ENCODE measurements at places on chromosomes 7 and 10.

DNA sequence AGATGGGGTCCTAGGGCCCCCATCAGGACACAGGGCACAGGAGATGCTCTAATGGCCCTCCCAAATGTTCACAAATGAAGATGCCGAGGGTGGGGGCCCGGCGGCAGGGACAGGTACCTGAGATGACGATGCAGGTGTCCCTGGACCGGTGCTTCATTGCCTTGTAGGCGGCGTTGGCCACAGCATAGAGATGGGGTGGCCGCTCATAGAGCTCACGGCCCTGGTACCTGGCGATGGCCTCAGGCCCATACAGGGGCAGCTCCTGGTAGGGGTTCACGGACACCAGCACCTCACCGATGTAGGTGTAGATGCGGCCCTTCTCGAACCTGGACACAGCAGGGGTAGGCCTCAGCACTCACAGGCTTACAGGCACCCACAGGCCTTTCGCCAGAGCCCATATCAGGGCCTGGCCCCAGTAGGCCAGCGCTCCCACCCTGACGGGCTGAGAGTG lies 2.0 kb downstream of the MYO1G start:
- no peak for DNase-seq

GRCh38 chr10:95217476-95217875 lies 23.4 kb downstream of the ACSM6 start:
- no peak for DNase-seq

- DNase-seq: no peak
Measured at GRCh38 chr7:6402041-6402440, 45.7 kb downstream of the DAGLB start.

GRCh38 chr10:76869931-76870330 lies 767.7 kb downstream of the KCNMA1 start:
- no peak for DNase-seq

GRCh38 chr7:227926-228325 lies 35.6 kb downstream of the FAM20C start:
- no peak for DNase-seq

- DNase-seq: no peak
Measured at GRCh38 chr7:150397346-150398107, 18.4 kb downstream of the ZNF775 start.

DNA sequence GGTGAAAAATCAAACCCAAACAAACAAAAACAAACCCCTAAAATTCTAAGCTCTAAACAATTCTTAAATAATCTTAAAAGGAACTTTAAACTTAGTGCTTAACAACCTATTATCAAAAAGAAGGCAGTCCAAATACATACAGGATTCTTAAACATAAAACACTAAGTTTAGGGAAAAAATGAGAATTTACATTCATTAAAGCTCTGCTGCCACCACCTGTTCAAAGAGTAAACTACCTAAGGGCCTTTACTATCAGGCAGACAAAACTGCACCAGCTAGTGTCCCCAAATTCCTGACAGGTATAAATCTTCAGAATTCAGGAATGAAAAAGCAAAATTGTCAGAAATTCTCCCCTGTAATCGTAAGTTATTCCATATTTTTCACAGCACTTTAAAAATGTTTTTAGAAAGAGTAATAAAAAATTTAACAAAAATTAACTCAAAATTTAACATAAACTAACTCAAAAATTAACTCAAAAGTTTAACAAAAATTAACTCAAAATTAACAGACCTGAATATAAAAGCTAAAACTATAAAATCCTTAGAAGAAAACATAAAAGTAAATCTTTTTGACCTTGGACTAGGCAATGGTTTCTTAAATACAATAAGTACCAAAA lies 55.1 kb downstream of the PDZD8 start:
- no peak for DNase-seq
